ENCODE measurements at places on chromosomes 6 and 20.

DNA sequence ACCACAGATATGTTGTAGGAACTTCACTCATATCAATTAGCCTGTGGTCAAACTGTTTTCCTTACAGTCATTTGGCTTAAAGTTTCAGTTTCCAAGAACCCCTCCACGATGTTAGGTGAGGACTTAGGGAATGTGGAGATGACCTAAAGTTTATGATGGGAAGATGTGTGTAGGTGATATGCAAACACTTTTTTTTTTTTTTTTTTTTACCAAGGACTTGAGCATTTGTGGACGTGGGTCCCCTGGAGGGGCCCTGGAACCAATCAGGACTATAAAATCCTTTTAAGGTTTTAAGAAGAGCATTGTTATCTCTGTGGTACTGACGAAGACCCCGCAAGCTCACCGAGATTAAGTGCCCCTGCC lies 478 bp upstream of the MTHFD1L start:
- no peak for DNase-seq

- no peak for DNase-seq
Measured at GRCh38 chr6:135880066-135880972, 28.8 kb downstream of the PDE7B start.

- no peak for DNase-seq
Measured at GRCh38 chr20:51469046-51469445, 73.5 kb downstream of the NFATC2 start.

GRCh38 chr20:39752262-39752876 lies 790.2 kb downstream of the DHX35 start:
- no peak for DNase-seq

DNA sequence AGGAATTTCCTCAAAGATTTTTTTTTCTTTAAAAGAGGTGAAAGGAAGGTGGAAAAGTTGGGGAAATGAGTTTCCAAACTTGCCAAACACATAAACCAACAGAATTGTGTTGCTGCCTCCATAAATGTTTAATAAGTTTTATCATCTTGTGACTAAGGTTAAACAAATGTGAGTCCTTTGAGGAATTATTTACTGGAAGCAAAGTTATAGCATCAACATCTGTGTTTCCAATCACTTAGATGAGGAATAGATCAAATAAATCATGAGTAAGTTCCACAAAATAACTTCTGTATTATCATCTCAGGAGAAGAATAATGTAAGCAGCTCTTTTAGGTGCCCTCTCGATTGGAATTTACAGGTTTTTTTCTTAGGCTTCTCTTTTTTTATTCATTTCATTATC lies 20.5 kb downstream of the TSHZ2 start:
- DNase-seq, result no peak
